Stimulated activated CD8-positive, alpha-beta memory T cell treated with anti-CD3 and anti-CD28 coated beads, Interleukin-4, amount 100 ng/mL, for 1 hour (primary cell): ENCODE measurements at places on chromosomes 2 and 18.

- no peak for DNase-seq
These were observed 3.2 kb upstream of the SH3RF3 start for GRCh38 chr2:109125593-109126500.

DNA sequence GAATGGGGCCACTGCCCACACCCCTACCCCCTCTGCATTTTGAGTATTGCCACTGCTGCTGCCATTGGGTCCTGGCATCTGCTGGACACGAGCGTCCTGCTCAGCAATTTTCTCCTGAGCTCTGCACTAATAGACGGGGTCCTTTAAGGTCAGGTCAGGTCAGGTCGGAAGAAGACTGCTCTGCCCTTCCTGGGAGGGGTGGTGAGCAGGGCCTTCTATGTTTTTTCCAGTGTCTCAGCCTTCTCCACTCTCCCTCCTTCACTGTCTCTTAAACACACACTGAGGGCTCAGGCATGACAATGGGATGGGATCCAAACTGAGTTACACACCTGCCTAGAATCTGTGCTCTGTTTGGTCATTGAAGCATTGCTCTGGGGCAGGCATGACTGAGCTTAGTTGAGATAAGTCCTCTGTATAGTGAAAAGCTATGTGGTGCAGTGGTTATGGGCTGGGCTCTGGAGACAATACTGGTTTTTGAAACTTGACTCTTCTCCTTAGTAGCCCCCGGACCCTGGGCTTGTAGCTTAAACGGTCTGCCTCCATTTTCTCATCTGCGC, 10.6 kb downstream of the MYO1B start:
- DNase-seq = no peak

- no peak for DNase-seq
These were observed 49.5 kb upstream of the SP3 start for GRCh38 chr2:174014699-174015070.

GRCh38 chr18:72063001-72063400, 481.1 kb downstream of the CBLN2 start:
- DNase-seq = no peak

DNA sequence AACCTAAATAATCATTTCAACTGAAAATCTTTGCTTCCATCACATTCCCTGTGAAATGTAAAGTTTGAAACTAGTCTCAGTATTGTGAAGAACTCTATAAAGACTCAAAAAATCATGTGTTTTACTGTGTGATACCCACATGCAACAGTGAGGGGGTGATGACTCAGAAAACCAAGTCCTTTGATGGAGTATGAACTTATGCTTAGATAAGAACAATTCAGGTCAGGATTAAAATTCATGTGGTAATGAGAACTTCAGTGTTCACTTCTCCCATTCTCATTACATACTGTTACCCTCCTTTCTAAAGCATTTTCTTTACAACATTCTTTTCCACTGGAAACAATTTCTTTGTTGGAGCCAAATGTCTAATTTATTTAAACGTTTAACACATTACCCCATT, 360.2 kb downstream of the FSIP2 start:
- DNase-seq = no peak

DNA sequence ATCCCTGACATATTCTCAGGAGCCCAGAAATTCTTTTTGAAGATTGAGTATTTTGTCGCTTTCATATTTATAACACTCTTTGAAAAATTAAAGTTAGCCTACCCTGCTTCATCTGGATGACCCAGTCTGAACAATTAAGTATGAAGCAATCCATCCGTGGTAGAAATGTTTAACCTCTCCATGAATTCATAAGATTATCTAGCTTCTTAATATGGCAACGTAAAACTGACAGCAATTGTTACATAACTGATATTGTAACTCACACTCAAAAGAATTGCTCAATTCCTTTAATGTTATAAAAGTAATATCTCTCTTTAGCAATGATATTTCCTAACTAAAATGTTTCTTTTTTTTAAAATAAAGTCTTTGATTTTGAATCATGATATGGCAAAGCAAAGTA, 7.2 kb upstream of the ABCA12 start:
- no peak for DNase-seq

DNA sequence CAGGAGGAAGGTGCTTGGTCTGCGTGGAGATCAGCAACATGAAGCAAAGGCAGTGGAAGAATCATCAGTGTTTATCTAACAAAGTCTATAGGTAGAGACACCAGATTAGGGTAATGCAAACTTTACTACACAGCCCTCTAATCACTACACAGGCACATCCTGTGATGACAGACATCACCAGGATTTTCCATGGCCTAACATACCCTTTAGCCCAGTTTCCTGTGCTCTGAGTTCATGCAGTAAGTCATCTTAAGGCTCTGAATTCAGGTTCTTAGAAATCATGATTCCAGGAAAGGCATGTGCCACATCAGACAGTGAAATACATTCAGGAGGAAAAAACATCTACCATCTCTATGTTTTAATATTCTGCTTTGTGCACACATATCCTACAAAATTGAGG, 708.5 kb upstream of the SLC8A1 start:
- DNase-seq = no peak

- no peak for DNase-seq
These were observed 576.8 kb downstream of the METTL4 start for GRCh38 chr18:1994471-1994870.

- DNase-seq = no peak
These were observed 104.8 kb downstream of the NOL10 start for GRCh38 chr2:10584843-10585475.

DNA sequence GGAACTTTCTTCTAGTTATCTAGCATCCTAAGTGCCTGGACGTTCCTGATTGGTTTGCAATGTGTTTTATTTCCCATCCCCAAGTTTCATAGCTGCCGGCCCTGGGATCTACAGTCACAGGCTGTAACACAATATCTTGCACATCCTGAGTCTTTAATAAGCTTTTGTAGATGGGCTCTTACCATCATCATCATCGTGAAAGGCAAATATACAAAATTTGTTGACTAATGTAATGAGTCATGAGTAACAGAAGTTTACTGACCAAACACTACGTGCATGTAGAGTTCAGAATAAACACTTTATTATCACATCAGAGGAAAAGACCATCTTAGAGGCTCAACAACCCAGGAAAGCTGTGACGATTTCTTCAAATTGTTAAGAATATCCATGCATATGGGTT, 8.1 kb upstream of the TYMS start:
- no peak for DNase-seq

DNA sequence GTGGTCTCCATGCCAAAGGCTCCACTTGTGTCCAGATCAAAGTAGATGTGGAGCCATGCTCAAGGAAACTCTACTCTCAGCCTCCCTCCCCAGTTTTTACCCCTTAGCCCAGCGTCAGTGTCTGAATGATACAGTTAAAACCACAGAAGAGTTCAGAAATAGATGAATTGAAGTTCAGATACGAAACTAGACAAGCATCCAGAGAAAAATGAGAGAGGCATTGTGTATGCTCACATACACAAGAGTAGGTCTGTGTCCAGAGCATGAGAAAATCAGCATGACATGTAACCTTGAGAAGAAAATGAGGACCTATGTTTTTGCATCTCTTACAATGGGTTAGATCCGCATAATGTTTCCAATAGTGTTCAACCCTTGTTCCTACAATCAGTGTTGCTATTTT, 612.8 kb upstream of the PKDCC start:
- DNase-seq = no peak

GRCh38 chr2:144328938-144329337, 191.0 kb downstream of the ZEB2 start:
- no peak for DNase-seq

DNA sequence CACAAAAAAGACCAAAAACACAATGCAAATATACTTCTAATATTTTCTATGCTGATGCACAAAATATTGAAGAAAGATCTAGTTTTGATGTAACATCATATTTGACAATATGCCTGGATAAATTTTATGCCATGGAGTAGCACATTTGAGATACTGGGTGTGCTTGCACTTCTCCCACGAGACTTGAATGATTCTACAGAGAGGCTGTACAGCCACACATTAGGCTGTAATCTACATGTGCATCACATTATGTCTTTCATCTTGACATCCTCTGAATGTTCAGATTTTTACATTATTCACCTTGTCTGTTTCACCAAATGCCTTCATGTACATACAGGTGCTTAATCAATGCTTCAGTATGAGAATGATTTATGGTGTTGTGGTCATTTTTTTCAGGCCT, 756.4 kb upstream of the CDH7 start:
- no peak for DNase-seq

- DNase-seq = no peak
These were observed 107.6 kb upstream of the POU3F3 start for GRCh38 chr2:104746299-104746698.

GRCh38 chr2:120464448-120464931, 118.6 kb downstream of the INHBB start:
- DNase-seq = no peak

- DNase-seq = no peak
These were observed 413.0 kb downstream of the PTPRM start for GRCh38 chr18:7980136-7980535.

- no peak for DNase-seq
These were observed 1.3 kb upstream of the ZNF24 start for GRCh38 chr18:35345460-35345921.

DNA sequence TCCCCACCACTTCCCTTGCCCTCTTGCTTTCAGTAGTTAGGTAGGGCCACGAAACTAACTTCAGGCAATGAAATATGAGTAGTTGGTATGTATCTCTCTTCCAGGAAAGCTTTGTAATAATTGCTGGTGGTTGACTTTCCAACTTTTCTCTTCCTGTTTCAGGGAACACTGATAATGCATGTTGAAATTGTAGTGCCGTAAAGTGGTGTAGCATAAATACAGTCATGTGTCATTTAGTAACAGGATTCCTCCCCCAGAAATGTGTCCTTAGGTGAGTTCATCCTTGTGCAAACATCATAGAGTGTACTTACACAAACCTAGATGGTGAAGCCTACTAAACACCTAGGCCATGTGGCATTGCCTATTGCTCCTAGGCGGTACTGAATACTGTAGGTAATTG, 429.2 kb downstream of the PID1 start:
- DNase-seq = no peak

DNA sequence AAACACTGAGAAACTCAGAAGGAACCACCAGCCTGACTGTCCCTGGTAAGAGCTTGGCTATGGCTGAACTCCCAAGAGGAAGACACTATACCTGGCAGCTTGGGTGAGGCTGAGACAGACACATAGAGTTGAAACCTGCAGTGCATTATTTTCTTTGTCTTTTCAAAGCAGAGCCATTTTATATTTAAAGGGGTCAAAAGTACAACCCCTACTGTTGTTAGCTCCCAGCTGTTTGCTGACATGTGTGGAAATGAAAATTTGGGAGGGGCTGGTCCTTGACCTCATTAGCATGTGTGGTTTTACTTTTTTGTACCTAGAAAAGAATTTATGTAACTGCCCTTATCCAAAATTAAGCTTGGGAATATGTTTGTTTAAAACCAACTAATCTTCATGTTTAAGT, 309.0 kb downstream of the RPRM start:
- DNase-seq = no peak

GRCh38 chr2:144310889-144311608, 208.9 kb downstream of the ZEB2 start:
- no peak for DNase-seq

GRCh38 chr2:138897274-138897673, 117.1 kb upstream of the NXPH2 start:
- DNase-seq = no peak

DNA sequence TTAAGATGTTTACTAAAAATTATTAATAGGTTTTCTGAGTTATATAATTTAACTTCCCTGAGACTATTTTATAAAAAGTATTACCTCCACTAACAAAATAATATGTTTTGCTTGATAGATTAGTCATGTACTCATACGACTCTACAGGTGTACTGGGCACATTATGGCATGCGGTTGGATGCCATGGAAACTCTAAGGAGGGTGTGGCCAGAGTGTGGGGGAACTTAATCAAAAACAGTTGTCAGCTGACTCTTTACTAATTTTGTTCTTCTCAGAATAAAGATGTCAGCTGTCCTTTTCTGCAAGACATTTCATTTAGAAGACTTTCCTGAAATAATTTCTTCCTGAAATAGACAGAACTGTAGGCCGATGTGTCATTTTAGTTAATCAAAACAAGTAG, 228.3 kb upstream of the SIX3 start:
- no peak for DNase-seq

- no peak for DNase-seq
These were observed 119.1 kb downstream of the BAZ2B start for GRCh38 chr2:159497256-159497655.

- no peak for DNase-seq
These were observed 618.3 kb upstream of the SETBP1 start for GRCh38 chr18:44062345-44062744.

DNA sequence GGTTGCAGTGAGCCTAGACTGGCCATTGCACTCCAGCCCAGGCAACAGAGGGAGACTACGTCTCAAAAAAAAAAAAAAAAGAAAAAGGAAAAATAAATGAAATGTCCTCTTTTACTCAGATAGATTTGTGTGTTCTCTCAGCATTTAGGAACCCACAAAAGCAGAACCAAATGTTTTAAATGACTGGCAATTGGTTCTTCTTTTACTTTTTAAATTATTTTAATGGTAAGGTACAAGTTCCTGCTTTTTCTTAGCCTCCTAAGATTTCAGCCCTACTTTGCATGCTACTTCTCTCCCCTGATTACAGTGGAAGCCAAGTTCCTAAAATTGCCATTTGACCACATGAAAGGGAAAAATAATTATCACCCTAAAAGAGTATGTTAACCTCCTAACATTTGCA, 23.5 kb downstream of the SRSF7 start:
- DNase-seq = no peak

GRCh38 chr2:195162194-195162593, 494.8 kb upstream of the SLC39A10 start:
- no peak for DNase-seq

GRCh38 chr2:117523267-117523666, 291.2 kb upstream of the DDX18 start:
- no peak for DNase-seq

- DNase-seq = no peak
These were observed 73.6 kb downstream of the NPAS2 start for GRCh38 chr2:100893392-100894104.

- DNase-seq = no peak
These were observed 780.8 kb upstream of the GCFC2 start for GRCh38 chr2:76491503-76491902.

GRCh38 chr18:36279001-36279400, 18.5 kb upstream of the FHOD3 start:
- DNase-seq = no peak

- DNase-seq = no peak
These were observed 89.9 kb upstream of the RANBP2 start for GRCh38 chr2:108629417-108629816.

- DNase-seq = no peak
These were observed 30.5 kb downstream of the ANKMY1 start for GRCh38 chr2:240527153-240527750.

- no peak for DNase-seq
These were observed 43.5 kb downstream of the SLC38A11 start for GRCh38 chr2:164911832-164912231.

- DNase-seq = no peak
These were observed 100.3 kb downstream of the IRS1 start for GRCh38 chr2:226699321-226699720.

GRCh38 chr2:52810460-52810859, 957.1 kb upstream of the CHAC2 start:
- DNase-seq = no peak
